ENCODE measurements at places on chromosomes 6 and 20. TPM values are rescaled to one million over a fixed set of nuclear protein-coding genes. Genes with fewer than 3 reads are reported as not detected.
A peak's percentile ranks its signal among the peaks of the same experiment; 100 is the strongest.

GRCh38 chr20:32451682-32452461 is 93.7 kb downstream of the ASXL1 start:
- no peak for DNase-seq

GRCh38 chr20:60561052-60561451 is 602.8 kb downstream of the CDH26 start:
- DNase-seq = no peak

DNA sequence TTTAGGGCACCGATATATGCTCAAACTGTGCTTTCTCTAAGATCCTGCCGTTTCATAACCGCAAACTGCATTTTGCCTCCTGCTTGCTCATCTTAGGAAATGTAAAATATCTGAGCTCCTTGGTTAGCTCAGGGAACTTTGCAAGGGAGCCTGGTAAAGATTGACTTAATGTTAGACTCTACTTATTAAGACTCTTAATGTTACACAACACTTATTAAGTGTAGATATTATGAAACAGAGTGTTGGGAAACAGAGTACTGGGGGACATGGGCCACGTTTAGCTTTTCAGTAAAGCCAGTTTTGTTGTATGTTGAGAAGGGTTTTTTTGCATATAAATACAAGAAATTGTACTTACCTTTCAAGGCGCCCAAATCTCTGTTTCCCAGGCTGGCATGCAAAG is 1.9 kb downstream of the LTV1 start:
- DNase-seq = no peak

- no peak for DNase-seq
These were observed 51.8 kb upstream of the SLCO4A1 start for GRCh38 chr20:62590309-62591121.

DNA sequence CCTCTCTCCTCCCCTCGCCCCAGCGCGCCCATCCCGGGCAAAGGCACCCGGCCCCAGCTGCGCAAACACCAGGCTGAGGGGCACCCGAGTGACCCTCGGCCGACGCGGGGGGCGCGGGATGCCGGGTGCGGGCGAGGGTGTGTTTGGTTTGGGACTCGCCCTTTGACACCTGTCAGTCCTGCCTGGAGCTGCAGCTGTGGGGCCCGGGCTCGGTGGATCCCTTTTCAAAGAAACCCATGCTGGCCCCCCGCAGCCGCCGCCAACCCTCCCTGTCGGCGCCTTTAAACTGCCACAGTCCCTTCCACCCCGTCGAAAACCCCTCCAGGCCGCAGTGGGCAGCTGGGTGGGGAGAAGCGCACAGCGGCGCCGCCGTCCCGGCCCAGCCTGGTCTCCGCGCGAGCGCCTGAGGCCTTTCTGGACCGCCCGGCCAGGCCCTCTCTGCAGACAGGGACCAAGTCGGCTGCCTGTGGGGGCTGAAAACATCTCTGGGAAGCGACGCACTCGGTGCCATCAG is 5.5 kb downstream of the FOXQ1 start:
- no peak for DNase-seq

DNA sequence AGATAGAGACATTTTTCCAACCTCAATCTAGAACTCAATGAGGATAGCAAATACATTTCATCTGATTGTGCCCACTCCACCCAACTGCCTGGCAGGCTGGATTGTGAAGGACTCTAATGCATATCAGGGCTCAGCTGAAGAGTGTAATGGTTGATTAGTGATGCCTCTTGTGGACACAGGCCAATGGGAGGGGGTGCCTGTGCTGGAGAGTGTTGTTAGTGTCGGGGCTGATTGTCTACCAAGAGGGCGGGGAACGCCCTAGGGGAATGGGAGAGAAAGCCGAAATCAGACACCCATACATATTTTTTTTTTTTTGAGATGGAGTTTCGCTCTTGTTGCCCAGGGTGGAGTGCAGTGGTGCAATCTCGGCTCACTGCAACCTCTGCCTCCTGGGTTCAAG is 103.7 kb upstream of the SALL4 start:
- no peak for DNase-seq

DNA sequence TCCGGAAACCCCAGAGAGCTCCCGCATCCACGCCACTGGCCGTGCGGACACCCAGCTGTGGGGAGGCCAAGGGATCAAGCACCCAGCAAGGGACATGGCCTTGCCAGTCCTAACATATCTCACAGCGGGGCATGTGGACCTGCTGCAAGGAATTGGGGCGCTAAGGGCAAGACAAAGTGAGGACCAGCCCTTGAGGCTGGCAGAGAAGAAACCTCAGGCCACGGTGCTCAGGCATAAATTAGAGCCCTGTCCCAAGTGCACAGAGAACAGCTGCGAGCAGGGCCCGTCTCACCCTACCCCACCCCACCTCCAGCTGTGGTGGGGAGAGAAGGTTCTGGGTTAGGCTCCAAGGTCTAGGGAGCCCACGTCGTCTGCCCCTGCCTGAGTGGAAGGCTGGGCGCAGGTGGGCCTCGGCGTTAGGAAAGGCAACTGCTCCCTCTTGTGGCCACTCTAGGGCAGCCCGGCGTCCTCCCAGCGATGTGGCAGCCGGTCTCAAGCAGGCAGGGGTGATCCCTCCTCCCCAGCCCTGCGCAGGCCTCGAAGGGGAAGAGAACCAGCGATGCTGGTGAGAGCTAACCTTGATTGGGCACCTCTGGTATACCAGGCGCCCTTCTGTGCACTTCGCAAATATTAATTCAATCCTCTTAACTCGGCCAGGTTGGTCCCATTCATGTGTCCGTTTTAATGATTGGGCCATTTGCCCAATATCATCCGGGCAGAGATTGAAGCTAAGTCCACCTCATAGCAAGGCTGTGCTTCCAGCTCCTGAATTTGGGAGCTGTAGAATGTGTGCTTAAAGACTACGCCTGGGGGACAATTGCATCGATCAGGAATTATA is 235.8 kb downstream of the NFATC2 start:
- DNase-seq = peak; percentile 57

DNA sequence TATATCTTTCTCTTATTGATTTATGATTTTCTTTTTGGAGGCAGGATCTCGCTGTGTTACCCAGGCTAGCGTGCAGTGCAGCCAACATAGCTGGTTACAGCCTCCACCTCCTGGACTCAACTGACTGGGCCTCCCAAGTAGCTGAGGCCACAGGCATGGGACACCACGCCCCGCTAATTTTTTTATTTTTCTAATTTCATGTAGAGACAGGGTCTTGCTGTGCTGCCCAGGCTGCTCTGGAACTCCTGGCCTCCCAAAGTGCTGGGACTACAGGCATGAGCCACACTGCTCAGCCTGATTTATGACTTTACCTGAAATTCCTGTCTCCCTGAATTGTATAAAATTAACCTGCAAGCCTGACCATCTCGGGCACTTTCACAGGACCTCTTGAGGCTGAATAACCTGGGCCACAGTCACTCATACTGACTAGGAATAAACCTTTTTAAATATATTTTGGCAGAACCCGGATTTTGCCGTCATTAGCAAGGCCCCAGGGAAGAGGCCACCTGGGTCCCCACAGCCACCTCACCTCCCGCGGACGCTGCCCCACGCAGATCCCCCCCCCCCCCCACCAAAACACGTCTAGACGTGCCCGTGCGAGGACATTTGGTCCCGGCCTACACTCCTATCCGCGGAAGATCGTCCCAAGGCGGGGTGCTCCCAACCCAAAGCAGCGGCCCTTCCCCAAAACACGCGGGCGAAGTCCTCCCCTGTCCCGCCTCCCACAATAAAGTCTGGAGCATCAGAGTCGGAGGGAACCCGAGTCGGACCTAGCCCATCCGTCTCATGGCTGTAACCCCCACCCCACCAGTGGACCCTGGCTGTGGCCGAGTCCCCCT is 902 bp downstream of the ZNF337 start:
- DNase-seq = peak; percentile 7

DNA sequence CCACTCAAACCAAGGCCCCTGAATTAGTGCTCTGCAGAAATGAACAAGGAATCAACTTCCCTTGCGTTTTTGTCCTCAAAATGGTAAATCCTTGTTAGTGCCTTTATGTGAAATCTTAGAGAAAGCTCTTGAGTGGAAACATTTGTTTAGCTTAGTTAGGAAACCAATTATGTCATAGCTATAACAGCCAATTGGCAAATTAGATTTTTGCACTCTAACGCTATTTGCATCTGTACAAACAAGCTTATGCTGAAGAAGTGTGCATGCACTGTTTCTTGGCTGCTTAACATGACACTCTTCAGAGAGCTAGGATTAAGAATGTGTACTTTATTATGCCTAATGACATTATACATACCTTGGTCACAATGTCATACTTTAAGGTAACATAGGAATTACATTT is 622.6 kb upstream of the SLC35B3 start:
- DNase-seq = no peak

DNA sequence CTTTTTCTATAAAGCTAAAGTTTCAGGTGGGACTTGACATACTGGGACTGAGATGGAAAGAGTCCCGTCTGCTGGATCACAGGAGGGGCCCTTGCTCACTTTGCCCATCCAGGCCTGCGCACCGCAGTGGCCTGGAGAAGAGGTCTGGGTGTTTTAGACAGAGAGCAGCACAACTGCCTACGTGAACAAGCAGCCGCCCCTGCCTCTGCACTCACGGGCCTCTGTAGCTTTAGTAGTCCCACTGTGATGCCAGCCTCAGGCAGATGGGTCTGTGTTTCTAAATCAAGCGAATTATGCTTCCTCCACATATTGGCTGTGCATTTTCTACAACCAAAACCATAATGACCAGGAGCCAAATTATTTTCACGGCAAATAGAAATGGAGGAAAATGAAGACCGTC is 184.8 kb upstream of the FOXQ1 start:
- DNase-seq = no peak

Gene SEL1L2
- polyA plus RNA-seq = not detected

- DNase-seq = no peak
These were observed 232.3 kb downstream of the PRL start for GRCh38 chr6:22064558-22064957.

GRCh38 chr20:10984294-10984693 is 310.5 kb upstream of the JAG1 start:
- no peak for DNase-seq

Gene PTCRA
- polyA plus RNA-seq = 0.23 TPM

DNA sequence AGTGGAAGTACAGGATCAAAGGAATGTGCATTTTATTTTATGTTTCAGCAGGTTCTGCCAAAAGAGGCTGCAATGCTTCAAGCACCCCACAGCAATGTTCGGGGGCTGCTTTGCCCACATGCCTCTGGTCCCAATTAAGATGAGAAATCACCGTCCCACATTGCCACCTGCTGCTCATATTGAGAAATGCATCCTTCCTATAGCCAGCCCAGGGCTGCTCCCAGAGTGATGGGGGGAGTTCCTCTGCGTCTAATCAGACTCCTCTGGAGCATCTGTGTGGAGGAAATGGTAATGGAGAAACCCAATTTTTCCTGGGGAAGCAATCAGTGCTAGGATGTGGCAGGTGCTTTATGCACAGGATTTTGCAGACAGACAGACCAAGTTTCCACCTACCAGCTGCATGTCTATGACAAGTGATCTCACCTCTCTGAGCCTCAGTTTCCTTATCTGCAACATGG is 33.7 kb downstream of the PTGIS start:
- peak; percentile 48 for DNase-seq

DNA sequence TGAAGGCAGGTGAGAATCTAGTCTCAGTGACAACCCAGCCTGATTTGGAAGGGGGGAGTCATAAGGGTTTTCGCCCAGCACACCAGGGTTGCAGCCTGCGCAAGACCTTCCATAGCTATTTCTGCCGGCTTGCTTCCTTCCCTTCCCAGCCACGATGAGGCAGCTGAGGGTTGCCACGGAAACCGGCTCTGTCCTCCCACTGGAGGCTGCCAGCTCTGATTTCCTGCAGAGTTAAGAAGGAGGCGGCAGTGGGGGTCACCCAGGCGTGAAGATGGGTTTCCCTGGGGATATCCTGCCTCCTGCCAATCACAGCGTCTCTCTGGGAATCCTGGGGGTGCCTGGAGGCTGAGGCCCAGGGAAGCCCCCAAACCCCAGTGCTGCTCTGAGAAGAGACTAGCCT is 23.1 kb upstream of the KCNB1 start:
- peak; percentile 89 for DNase-seq

DNA sequence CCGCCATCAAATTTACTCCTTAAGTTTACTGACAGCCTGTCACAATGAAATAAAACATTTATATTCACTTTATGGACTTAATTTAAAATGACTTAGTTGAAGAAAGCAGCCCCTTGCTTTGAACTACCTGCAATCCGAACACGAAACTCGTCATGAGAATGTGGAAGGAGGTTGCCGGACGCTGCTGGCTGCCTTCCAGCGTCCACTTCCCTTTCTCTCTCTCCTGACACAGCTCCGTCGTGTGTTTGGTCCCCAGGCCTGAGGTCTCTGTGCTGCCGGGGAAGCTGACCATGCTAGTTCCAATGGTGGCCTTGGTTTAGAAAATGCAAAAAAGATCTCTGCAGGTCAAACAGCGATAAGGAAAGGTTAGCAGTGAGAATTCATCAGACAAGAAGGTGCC is 519.7 kb downstream of the CDH26 start:
- DNase-seq = no peak

GRCh38 chr6:136067731-136068341 is 182.3 kb downstream of the MTFR2 start:
- DNase-seq = peak; percentile 9

DNA sequence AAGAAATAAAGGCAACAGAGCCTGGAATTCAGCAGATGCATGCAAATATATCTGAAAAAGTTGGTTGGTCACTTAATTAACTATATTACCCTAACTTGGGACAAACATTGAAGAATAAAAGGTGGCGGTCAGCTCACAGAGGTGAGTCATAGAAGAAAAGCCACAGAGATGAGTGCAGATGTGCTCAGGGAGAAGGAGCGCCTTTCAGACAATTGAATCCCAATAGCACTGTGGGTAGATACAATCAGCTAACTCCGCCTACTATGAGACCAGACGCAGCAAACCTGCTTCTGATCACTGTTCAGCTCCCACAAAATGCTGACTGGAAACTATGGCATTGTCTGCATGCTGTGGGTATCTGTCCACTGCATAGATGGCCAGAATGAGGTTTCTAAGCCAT is 447.8 kb downstream of the PTPRT start:
- no peak for DNase-seq

DNA sequence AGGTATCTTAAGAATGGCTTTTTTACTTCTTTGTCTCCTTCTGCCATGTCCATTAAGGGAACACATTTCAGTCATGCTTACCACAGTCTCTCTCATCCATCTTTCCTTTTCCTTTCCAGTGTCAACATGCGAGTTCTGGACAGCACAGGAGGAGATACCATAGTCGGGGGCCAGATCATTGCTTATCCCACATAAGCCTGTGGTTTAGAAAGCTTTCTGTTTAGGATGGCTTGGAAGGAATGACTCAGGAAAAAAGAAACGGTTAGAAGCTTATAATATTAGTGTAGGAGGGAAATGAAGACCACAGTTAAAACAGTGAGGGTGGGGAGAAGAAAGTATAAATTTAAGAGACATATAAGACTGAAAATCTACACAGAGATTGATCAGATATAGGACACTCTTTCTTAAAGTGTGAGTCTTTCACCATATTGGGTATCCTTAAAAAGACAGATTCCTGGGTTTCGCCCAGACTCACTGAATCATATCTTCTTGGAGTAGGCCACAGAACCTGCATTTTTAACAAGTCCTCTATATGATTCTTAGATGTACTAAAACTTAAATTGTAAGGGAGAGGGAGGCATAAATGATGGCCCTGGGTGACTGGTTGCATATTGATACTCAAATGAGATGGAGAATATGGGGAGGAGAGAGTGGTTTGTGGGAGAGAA is 36.1 kb downstream of the DSE start:
- DNase-seq = no peak

Gene ADGRB3
- 3.5 TPM for polyA plus RNA-seq

GRCh38 chr6:154356690-154357089 is at the start of gene IPCEF1:
Gene IPCEF1, minus strand, starts transcription at chr6:154356803. Its CDS starts 90,856 bp downstream, at chr6:154265947.
- no peak for DNase-seq

Measured in renal pelvis (tissue), 12 donors.